ENCODE measurements at places on chromosomes 16 and 17.

GRCh38 chr16:49681217-49681883 lies 174.6 kb downstream of the ZNF423 start:
- DNase-seq = no peak

GRCh38 chr17:40816569-40816968 lies 5.8 kb downstream of the KRT10 start:
- no peak for DNase-seq

- no peak for DNase-seq
These were observed 767 bp downstream of the INO80E start for GRCh38 chr16:29996766-29997250.

DNA sequence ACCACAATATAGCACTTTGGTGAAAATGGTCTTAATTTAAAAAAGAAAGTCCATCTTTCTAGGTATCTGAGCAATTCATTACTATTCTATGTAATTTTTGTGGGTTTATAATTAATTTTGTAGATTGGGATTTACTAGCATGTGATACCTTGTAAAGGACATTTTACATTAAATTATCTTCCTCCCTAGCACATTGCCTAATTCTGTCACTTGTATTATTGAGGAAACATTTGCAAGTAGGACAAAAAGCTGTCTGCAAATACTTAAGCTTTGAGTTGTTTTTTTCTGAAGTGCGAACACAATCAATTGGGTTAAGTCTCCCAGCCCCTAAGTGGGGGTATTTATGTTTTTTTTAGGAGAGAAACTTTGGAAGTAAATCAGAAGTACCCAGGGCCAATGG lies 167.0 kb downstream of the PRKCA start:
- DNase-seq = no peak

DNA sequence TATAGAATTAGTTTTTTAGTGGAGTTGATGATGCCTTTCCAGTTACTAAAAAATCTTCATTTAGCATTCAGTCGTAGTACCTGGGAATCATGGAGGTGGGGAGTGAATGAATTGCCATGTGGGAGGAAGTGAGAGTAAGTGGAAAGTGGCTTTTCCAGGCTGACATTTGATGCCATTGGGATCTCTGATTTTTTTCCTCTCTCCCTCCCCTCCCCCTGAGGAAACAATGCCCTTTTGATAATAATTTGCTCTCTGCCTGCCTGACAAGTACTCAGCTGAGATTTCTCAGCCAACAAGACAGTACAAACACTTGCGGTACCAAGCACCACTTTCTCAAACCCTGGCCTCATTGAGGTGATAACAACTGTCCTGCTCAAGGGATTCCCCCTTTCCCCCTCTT lies 2.2 kb downstream of the UBE2Z start:
- DNase-seq = no peak

GRCh38 chr16:77297996-77298395 lies 98.8 kb downstream of the SYCE1L start:
- no peak for DNase-seq

DNA sequence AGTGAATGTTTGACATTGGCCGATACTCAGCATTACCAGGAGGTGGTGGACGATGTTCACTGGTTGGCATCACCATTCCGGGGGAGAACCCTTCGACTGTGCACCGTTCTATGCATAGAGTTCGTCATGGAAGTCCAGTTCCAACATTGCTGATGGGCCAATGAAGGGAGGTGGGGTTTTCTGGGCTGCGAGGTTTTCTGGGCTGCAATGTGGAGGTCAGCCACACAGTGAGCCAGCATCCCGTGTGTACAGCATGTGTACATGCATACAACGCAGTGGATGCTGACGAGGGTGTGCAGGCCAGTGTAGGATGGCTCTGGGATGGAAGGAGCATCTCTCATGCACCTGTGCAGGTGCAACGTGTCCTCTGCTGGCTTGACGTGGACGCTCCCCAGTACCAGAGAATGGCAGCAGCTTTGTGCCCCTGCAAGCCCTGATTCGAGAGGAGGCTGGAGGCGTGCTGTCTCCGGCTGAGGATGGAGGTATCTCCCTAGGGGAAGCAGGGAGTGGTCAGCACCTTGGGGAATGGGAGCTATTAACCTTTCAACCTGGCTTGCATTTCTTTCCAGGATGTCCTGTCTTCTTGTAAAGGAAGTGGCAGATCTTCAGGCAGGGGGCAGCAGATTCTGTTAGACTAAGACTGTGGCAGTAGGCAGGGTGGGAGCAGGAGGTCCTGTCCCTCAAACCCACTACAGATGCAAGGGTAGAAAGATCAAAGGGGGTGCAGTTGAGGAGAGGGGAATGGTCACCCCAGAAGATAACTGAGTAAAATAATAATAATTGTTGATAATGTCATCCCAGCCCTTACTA lies 98.2 kb downstream of the CYLD start:
- DNase-seq = no peak

DNA sequence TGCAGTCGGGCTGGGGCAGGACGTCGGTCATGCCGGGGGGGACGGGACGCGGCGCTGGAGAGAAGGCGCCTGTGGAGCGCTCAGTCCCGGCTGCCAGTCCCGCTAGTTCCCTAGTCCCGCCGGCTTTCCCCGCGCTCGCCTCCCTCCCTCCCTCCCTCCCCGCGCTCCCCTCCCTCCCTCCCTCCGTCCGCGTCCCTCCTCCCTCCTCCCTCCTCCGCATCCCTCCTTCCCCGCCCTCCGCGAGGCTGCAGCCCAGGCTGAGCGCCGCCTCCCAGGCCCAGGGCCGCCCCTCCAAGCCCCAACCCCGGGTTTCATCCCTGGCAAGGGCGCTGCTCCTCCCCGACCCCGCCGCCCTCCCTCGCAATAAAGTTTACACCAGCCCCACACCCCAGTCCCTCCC lies 34.8 kb downstream of the TIMM22 start:
- DNase-seq = no peak

GRCh38 chr17:41813152-41813680 lies 412 bp downstream of the FKBP10 start:
- no peak for DNase-seq

GRCh38 chr17:57612202-57613071 lies 132.7 kb downstream of the CCDC182 start:
- DNase-seq = no peak

DNA sequence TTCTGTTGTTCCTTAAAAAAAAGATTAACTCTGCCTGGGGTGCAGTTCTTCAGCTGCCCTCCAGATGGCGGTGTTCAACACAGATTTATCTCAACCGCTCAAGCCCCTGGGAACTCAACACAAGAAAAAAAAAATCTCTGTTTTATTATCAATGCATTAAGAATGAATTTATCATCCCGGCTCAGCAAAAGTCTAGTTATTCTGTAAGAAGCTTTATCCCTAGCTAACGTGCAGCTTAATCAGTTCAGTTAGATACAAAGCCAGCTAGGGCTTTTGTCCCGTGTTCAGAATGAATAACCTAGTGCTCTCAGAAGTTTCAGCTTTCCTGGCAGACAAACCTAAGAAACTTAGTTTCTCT lies 475.9 kb upstream of the CCL2 start:
- DNase-seq = peak; percentile 77

GRCh38 chr17:55743103-55743679 lies 7.7 kb upstream of the PCTP start:
- no peak for DNase-seq

GRCh38 chr17:17719966-17720543 lies 38.8 kb downstream of the RAI1 start:
- DNase-seq = no peak

DNA sequence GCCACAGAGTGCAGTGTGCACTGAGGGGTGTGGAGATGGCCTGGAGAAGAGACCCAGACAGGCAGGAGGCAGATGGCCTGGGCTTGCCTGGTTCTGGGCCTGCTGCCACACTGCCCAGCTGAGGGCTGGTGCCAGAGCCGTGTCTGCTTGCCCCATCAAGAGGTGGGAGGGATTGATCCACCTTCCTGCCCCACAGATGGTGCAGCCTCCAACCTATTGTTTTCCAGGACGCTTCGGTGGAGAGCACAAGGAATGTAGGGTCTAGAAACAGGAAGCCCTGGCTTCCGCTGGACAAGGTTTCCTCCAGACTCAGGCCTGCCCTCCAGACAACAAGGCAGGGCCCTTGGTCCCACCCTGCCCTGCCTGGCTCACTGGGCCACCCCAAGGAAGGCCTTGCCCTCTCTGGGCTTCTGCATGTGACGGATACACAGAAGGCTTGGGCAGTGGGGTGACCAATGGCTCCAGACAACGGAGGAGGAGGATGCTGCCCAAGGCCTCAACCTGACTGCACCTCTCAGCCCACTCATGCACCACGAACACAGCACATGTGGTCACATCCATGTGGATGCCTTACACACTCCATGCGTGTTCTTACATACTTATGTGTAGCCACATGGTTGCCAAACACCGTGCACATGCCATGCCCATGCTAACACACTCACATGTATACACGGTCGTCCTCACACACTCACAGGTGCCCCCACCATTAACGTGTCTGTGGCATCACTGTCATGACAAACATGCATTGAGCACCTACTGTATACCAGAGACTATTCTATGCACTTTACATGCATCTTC lies 6.5 kb upstream of the CDH5 start:
- DNase-seq = no peak
